ENCODE measurements at places on chromosomes 7 and 10.

DNA sequence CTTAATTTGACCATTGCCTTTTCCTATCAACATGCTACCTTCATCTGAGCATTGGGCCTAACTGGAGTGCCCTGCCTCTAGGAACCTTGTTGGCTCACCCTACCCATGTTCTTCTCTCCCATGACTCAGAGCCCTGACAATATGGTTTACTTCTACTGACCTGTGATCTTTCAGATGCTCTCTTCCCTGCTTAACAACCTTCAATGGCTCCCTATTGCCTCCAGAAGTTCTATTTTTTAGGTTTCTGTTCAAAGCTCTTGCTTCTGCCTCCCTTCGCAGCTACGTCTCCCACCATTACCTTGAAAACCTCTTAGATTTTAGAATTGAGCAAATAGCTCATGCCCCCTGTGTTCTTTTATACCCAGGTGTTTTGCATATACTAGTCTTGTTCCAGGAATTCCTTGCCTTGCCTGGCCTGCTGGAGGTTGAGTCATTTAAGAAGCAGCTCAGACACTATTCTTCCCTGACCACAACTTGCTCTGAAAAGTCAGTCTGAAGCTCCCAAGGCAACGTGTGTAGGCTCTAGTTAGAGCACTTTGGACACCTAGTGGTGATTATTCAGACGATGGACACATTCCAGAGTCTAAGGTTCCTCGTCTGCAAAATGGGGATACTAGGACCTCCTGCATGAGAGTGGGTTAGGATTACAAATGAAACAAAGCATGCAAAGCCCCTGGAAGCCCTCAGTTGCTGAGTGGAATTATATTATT is 64.4 kb upstream of the EMX2 start:
- no peaks in the 10 kb centered on the region for H3K36me3 ChIP-seq
- H3K4me3 ChIP-seq, result no peak overlapping the region
- no peaks in the 10 kb centered on the region for H3K27me3 ChIP-seq
- H3K27ac ChIP-seq, result no peak overlapping the region
- no peak for DNase-seq

DNA sequence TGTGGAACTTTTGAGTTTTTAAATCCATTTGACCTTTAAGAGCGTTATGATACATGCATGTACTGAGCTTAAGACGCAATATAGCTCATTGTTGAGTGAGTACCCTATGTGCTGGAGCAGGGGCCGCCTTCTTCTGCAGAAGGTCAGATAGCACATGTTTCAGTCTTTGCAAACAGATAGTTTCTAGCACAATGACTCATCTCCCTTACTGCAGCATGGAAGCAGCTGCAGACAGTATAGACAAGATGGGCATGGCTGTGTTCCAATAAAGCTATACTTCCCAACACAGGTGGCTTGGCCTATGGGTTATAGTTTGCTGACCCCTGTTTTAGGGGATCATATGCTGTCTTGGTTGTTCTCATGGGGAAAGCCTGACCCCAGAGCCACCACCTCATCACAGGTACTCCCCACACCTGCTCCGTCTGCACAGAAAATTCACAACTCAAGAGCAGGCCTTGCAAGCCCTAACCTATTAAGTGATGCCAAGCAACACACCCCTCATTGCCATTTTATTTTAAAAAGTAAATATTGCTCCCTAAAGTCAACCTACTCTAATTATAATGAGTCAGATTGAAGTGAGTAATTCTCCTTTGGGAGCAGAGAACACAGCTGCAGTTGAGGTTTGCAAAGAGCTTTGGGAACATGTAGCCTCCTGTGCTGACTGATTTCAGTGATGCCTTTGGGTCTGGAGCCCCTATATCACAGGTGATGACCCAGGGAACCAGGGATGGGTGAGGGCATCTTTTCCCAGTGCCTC is 330.1 kb downstream of the PAXIP1 start:
- H3K36me3 ChIP-seq, result no peaks in the 10 kb centered on the region
- no peaks in the 10 kb centered on the region for H3K27me3 ChIP-seq
- H3K4me1 ChIP-seq, result no peaks in the 10 kb centered on the region
- no peak for DNase-seq
- no peak overlapping the region for H3K4me3 ChIP-seq
- H3K27ac ChIP-seq, result no peak overlapping the region

- H3K36me3 ChIP-seq, result no peaks in the 10 kb centered on the region
- H3K27me3 ChIP-seq, result no peaks in the 10 kb centered on the region
- no peak for DNase-seq
- no peak overlapping the region for H3K4me3 ChIP-seq
- H3K4me1 ChIP-seq, result no peaks in the 10 kb centered on the region
These were observed 520.2 kb downstream of the DNAJB6 start for GRCh38 chr7:157856873-157857577.

GRCh38 chr7:29490094-29490607 is 73.5 kb upstream of the PRR15 start:
- DNase-seq, result no peak
- H3K4me3 ChIP-seq, result no peak overlapping the region
- H3K4me1 ChIP-seq, result no peaks in the 10 kb centered on the region

DNA sequence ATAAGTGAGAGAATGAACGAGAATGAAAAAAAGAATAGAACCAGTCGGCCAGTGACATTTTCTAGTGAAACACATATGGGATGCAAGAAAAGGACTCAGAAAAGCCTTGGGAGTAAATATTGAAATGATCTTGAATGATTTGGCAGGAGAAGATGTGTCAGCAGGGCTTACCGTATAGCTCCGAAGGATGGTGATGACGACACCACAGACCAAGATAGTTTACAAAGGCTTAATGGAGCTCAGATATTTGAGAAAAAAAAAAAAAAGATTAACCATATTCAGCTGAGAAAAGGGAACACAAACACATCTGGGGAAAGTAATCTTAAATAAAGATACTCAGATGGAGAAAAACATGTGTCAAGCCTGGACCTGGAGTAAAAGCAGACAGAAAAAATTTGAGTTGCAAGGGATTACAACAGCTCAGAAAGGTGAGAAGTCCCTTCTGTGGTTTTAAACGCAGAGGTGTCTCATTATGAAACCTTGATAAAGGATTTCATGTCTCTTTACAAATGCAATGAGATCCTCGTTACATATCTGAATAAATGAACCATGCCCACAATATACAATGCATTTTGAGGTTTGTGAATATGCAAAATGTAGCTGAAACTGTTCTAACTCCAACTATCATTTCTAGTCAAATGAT is 36.0 kb downstream of the DNAJB9 start:
- no peaks in the 10 kb centered on the region for H3K36me3 ChIP-seq
- no peaks in the 10 kb centered on the region for H3K4me1 ChIP-seq
- DNase-seq, result no peak
- H3K27ac ChIP-seq, result no peak overlapping the region
- no peaks in the 10 kb centered on the region for H3K27me3 ChIP-seq

DNA sequence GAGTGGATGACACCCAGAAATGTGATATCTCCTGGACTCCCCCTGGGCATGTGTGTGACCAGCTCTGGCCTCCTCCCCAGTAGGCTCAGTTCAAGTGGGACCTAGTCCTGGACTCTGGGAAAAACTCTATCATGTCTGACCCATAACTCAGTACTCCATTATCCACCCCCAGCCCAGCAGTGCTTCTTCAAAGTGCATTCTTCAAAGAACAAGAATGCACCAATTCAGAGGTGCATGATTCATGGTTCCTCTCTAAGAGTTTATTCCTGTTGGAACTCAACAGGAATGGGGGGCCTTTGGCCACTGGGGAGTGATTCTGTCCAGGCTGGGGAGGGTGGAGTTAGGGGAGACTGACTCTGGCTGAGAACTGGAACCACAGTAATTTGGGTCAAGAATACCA is 173.6 kb upstream of the CXCL12 start:
- no peak for DNase-seq
- H3K4me3 ChIP-seq, result no peak overlapping the region
- H3K27ac ChIP-seq, result no peak overlapping the region
- H3K27me3 ChIP-seq, result no peaks in the 10 kb centered on the region
- no peaks in the 10 kb centered on the region for H3K36me3 ChIP-seq

DNA sequence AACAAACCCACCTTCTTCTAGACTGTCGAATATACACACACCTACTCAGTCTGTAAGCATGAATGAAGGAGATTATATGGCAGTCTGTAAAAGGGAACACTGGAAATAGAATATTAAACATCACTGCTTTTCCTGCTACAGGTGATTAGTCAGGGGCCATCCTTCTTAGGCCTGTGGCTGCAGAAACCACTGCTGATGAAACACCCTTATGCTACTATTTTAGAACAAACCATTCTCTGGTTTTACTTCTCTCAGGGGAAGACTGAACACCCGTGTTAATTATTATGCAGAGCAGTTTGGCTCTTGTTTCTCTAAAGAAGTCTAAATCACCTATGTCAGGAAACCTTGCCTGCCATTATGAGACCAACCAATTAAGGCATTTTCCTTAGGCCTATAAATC is 351.1 kb upstream of the KLF6 start:
- no peaks in the 10 kb centered on the region for H3K4me1 ChIP-seq
- no peaks in the 10 kb centered on the region for H3K27me3 ChIP-seq
- H3K4me3 ChIP-seq, result no peak overlapping the region
- no peak overlapping the region for H3K27ac ChIP-seq
- no peaks in the 10 kb centered on the region for H3K36me3 ChIP-seq
- DNase-seq, result no peak

GRCh38 chr7:130430841-130431666 is 9.8 kb downstream of the CEP41 start:
- no peaks in the 10 kb centered on the region for H3K4me1 ChIP-seq
- H3K27me3 ChIP-seq, result no peaks in the 10 kb centered on the region
- no peaks in the 10 kb centered on the region for H3K36me3 ChIP-seq
- no peak overlapping the region for H3K27ac ChIP-seq
- H3K4me3 ChIP-seq, result no peak overlapping the region

DNA sequence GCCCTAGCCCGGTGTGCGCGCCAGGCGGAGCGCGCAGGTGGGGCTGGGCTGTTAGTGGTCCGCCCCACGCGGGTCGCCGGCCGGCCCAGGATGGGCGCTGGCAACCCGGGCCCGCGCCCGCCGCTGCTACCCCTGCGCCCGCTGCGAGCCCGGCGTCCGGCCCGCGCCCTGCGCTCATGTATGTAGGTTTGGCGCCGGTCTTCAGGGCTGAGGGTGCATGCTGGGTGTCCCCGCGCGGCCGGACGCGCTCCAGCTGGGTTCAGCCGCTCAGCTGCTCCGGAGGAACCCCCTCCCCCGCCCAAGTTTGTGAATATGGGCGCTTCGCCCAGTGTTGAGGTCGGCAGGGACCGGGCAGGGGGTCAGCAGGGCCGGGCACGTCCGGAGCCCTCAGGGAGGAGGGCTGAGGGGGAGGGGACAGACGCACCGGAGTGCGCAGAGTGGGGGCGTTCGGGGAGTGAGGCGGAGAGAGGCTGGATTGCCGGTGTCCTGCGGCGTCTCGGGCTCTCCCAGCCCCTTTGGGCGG is 559 bp downstream of the VWC2 start:
- no peak overlapping the region for H3K27ac ChIP-seq
- no peak overlapping the region for H3K4me3 ChIP-seq
- H3K4me1 ChIP-seq, result no peaks in the 10 kb centered on the region

DNA sequence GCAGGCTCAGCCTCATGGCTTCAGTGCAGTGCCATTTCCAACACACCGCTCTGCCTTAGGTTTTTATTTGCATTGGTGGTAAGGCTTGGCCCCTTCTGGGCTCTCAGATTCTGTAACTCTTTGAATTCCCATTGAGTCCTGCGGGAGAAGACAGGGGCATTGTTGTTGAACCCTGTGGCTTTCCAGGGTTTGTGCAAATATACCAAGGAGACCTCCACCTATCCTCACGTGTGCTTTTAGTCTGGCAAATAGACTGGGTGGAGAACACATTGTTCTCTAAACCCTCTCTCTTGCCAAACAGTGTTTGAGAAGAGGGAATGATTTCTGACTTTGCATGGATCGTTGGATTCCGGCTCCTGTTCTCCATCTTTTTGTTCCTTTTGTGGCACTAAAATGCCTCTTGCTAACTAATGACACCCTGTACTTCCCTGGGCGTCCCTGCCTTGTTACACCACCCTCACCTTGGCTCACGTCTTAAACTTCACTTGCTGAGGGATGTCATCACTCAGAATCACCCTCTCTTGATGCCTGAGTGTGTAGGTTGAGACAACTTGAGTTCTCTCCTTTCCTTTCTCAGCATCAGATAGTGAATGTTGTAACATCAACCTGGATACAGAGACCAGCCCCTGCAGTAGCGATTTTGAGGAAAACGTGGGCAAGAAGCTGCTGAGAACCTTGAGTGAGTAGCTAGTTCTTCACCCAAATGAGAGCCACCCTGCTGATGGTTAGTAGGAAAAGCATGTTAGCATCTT is 40.5 kb downstream of the GOT1 start:
- H3K27me3 ChIP-seq, result no peaks in the 10 kb centered on the region
- no peak overlapping the region for H3K4me3 ChIP-seq
- no peaks in the 10 kb centered on the region for H3K4me1 ChIP-seq
- no peak overlapping the region for H3K27ac ChIP-seq
- no peaks in the 10 kb centered on the region for H3K36me3 ChIP-seq

DNA sequence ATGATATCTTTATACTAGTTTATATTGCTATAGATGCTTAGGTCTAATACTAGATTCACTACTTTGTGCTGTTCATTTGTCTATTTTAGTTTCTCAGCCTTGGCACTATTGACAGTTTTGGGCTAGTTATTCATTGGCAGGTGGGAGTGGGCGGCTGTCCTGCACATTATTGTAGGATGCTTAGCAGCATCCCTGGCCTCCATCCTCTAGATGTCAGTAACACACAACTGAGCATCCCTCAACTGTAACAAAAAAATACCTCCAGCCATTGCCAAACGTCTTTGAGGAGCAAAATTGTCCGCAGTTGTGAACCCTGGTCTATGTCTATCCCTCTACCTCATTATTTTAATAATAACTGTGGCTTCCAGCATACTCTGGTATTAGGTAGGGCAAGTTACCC is 34.4 kb upstream of the PNLIP start:
- H3K4me3 ChIP-seq, result no peak overlapping the region
- no peaks in the 10 kb centered on the region for H3K4me1 ChIP-seq
- no peaks in the 10 kb centered on the region for H3K36me3 ChIP-seq

DNA sequence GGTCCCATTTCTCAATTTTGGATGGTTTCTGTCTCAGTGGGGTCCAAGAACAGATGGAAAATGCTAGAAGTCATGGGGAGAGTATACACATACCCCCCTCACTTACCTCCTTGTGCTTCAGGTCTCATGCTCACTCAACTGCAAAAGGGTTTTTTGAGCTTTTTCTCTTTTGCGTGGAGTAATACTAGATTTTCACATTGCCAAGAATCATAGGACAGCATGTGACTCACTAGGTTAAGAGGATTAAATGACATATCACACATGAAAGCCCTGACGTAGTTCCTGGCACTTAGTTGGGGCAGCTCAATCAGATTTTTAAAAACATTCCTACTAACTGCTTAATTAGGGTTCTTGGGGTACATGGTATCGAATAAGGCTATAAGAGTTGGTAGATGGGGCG is 4.5 kb downstream of the PI4K2A start:
- H3K4me3 ChIP-seq, result no peak overlapping the region
- peaks cover 11% of the 10 kb centered on the region for H3K4me1 ChIP-seq
- no peaks in the 10 kb centered on the region for H3K27me3 ChIP-seq
- no peaks in the 10 kb centered on the region for H3K36me3 ChIP-seq
- no peak for DNase-seq
- no peak overlapping the region for H3K27ac ChIP-seq

DNA sequence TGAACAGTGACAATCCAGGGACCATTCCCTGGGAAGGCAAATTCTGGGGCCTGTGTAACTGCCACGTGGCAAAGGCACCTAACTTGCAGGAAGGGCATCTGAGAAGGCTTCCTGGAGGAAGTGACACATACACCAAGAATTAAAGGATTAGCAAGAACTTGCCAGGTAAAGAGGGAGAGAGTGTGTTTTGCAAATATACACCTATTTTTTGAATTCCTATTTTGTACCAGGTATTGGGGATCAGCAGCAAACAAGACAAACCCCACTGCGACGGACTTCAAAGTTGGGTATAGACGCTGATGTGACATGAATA is 206.5 kb upstream of the ZMIZ1 start:
- H3K27ac ChIP-seq, result no peak overlapping the region
- H3K4me3 ChIP-seq, result no peak overlapping the region
- no peak for DNase-seq
- H3K36me3 ChIP-seq, result no peaks in the 10 kb centered on the region

Data from right lobe of liver (tissue), 6 donors.